Neural progenitor cell (in vitro differentiated cells): ENCODE measurements at places on chromosomes 16 and 17.

DNA sequence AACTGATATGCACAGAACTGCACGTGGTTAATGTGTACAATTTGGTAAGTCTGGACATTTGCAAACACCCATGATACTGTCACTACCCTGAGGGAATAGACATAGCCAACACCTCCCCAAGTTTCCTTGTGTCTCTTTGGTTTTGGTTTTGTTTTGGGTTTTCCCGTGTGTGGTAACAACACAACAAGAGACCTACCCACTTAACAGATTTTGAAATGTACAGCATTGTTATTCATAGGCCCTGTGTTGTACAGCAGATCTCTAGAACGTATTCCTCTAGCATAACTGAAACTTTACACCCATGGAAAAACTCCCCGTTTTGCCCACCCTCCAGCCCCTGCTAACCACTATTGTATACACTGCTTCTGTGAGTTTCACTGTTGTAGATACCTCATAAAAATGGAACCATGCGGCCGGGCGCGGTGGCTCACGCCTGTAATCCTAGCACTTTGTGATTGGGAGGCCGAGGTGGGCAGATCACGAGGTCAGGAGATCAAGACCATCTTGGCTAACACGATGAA lies 76.3 kb upstream of the TBC1D3K start:
- H3K4me1 ChIP-seq: no peaks in the 10 kb centered on the region
- peaks cover 7% of the 10 kb centered on the region for H3K27me3 ChIP-seq
- DNase-seq: no peak
- no peaks in the 10 kb centered on the region for H3K36me3 ChIP-seq
- H3K27ac ChIP-seq: no peak overlapping the region

DNA sequence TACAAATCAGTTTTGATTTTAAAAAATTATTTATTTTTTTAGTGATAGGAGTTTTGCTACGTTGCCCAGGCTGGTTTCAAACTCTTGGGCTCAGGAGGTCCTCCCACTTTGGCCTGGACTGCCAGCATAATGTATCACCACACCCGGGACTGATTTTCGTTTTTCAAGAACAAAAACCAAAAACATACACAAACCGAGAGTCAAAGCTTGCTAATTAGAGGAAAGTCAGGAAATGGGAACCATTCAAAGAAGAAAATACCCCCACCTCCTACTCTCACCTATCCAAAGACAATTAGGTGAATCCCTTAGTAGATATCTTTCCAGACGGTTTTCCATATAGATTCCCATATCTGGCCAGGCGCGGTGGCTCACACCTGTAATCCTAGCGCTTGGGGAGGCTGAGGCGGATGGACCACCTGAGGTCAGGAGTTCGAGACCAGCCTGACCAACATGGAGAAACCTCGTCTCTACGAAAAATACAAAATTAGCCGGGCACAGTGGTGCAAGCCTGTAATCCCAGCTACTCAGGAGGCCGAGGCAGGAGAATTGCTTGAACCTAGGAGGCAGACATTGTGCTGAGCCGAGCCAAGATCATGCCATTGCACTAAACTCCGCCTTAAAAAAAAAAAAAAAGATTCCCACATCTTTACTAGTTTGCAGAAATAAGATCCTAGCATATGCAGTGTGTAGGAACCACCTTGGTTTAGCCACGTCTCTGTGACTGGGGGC lies 883 bp upstream of the SPN start:
- no peak overlapping the region for H3K27ac ChIP-seq
- no peaks in the 10 kb centered on the region for H3K27me3 ChIP-seq

DNA sequence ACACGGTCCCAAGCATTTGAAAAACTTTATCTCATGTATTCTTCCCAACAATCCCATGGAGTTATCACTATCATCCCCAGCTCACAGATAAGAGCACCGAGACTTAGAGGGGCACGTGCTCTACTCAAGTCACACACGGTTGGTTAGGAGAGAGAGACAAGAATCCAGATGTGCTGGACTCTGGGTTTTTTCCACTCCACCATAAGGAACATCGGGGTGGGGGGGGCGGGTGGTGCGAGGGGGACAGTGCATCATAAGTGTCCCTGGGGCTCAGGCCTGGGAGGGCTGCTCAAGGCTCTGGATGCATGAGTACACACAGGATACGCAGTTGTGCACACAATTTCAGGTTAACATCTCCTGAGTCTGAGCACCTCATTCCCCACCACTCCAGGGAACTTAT lies 7.4 kb downstream of the CDC42EP4 start:
- no peak overlapping the region for H3K4me3 ChIP-seq
- no peaks in the 10 kb centered on the region for H3K36me3 ChIP-seq
- no peaks in the 10 kb centered on the region for H3K27me3 ChIP-seq
- H3K27ac ChIP-seq: no peak overlapping the region
- no peak for DNase-seq

DNA sequence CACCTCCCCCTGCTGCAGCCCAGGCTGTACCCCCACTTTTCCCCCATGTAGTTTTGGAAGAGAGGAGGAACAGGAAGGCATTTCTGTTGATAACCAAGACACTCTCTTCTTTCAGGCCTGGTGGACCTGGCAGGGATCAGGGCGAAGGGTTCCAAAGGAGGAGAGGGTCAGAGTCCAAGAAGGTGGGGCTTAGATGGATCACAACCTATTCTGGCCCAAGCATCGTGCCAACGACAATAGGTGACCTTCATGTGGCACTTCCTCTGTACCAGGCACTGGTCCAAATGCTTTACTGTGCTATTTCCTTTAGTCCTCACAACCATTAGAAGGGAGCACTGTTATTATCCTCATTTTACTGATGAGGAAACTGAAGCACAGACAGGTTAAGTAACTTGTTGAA lies 84.3 kb downstream of the TMEM132E start:
- no peaks in the 10 kb centered on the region for H3K36me3 ChIP-seq
- no peak overlapping the region for H3K27ac ChIP-seq
- H3K4me3 ChIP-seq: no peak overlapping the region
- H3K27me3 ChIP-seq: no peaks in the 10 kb centered on the region

GRCh38 chr16:85923153-85924021 lies 24.4 kb downstream of the IRF8 start:
- H3K4me1 ChIP-seq: peaks cover 4% of the 10 kb centered on the region
- H3K4me3 ChIP-seq: no peak overlapping the region
- no peak for DNase-seq
- no peaks in the 10 kb centered on the region for H3K36me3 ChIP-seq
- no peaks in the 10 kb centered on the region for H3K27me3 ChIP-seq

DNA sequence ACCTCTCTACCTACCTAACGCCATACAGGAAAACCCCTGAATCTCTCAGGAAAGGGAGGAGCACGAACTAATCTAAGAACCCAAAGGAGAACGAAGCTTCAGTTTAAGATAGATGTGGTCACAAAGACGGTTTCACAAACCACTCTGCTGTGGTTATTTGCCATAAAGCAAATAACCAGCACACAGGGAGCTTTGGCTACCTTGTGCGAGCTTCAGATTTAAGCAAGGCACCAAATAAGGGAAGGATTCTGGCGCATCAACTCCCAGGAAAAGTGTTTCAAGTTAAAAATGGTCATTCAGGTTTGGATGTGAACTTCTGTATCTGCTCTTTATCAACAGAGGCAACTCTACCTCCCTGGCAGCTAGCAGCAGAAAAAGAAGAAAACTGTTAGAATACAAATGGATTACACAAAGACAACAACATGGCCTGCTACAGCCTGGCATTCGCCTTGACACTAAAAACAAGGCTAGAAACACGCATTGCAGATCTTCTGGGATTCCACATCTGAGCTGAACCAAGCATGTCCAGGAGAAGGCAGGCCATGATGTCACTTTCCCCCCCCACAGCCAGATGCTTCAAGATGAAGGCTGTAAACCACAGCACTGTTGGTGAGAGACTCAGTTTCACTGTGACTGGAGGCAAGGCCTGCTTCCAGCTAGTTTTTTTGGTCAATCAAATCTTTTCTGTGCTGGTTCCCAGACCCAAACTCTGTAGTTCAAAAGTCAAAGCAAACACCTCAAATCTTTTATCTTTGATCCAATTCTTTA lies 43.6 kb downstream of the SMG6 start:
- no peak overlapping the region for H3K27ac ChIP-seq
- no peak for DNase-seq
- no peaks in the 10 kb centered on the region for H3K4me1 ChIP-seq
- H3K27me3 ChIP-seq: no peaks in the 10 kb centered on the region
